ENCODE measurements at places on chromosomes 2 and 18.

DNA sequence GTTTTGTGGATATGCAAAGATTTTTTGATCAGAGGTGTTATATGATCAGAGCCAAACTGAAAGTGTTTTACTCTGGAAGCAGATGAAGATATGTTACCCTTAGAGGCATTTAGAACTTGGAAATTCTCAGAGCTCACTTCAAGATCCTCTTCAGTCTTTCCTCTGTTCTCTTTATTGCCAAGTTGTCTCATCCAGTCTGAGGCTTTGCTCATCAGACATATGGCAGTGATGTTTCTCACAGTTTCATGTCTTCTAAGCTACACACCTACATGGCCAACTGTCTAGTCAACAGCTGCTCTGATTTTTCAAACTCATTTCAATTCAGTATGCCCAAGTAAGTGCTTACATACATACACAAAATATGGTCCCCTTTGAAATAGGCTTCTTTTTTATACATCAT lies 1504.3 kb upstream of the PIK3C3 start:
- DNase-seq, result no peak

- DNase-seq, result peak; percentile 2
Observed at GRCh38 chr18:50401888-50402287, 27.0 kb downstream of the SKA1 start.

DNA sequence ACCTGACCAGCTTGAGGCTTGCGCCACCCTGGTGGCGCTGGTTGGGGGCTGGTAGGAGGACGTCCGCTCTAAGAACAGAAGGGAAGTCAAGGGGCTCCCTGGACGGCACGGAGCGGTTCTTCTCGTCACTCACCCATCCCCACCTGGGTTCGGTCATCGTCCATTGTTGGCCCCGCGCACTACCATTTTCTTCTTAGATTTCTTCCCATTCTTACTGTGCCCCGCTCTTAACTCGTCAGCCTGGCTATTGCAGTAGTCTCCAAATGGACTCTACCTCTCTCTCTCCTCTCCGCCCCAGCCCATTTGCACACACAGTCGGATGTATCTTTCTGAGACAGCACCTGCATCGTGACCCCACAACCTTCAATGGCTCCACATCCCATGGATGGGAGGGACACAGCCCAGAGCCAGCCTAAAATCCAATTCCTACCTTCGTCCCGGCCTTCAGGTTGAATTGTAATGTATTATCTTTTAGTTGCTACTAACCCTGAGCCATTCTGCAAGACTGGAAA lies 814 bp upstream of the RAB1A start:
- DNase-seq, result no peak

GRCh38 chr2:167941604-167942003 lies 305.8 kb downstream of the STK39 start:
- DNase-seq, result no peak

GRCh38 chr2:241577413-241578122 lies 19.0 kb downstream of the BOK start:
- no peak for DNase-seq

DNA sequence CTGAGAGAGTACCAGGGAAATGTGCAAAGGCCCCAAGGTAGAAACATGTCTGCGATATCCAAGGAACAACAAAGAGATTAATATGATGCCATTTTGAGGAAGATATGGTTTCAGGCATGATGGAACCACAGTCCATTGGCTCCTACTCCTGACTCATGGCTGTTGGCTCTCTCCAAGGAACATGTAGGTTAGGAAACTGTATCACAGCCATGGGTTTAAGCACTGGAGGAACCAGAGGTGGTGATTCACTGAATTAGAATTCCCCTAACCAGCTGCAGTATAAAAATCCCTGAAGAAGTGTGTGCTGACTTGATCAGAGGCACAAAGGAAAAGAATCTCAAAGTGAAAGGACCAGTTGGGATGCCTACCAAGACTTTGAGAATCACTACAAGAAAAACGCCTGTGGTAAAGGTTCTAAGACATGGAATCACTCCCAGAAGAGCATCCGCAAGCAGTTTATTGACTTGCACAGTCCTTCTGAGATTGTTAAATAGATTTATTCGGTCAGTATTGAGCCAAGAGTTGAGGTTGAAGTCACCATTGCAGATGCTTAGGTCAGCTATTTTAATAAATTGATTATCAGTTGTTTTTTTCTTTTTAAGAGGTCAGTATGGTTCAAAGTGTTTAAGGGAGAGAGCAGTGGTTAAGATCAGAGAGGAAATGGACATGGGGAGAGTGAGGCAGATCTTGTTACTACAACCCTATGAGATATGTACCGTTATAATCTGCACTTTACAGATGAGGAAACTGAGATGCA lies 110.7 kb upstream of the OTX1 start:
- DNase-seq, result no peak

DNA sequence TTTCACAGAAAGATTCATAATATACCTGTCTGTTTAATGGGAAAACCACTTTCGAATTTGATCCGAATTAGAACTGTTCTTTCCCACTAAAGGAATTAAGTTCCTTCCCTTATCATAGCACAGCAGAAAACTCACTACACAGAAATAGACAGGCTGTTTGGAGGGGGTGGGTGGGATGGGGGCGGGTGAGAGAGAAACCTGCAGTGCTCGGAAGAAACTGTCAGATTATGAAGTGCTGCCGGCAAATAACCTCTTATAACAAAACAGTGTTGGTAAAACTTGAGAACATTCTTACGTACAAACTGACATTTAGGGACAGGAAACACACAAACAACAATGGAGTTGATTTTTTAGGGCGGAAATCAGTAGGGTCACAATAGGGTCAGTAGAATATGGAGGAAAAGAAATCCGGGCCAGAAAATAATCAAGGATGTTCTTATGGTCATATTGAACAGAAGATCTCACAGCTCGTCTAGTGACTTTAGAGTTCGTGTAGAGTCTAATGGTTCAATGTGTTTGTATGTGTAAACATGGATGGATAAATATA lies 756.0 kb upstream of the LRATD1 start:
- no peak for DNase-seq

DNA sequence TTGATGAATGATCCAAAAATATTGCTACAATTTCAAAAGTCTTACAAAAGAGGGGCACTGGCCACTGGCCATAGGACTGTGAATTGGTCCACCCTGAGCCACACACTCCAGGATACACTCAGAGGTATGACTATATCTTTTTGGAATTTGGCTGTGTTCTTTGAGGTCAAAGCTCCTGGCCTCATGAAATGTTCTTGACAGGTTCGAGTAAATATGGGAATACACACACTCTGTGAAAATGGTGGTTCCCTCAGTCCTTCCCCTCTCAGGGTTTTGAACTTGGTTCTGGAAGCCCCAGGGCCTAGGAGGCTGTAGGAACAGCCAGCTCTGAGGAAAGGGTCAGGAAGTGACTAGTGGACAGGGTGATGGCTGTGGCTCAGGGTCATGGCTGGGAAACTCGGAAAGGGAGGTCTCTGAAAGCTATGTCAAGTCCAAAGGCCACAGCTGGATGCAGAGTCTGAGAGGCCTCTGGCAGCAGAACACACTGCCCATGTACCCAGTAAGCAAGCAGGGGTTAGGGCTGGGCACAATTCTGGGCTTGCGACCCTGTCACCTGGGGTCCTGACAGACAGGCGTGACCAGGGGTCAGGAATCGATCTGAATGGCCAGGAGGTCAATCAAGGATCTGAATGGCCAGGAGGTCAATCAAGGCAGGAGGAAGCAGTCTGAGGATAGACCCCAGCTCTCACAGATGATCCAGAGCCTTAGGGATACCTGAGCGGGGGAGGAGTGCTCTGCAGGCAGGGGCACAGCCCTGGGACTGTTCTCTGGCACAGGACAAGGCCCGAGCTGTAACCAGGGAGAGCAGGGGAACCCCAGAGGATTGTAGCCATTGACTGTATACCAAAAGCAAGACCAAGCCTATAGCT lies 223.4 kb upstream of the SMAD2 start:
- DNase-seq, result no peak
